ENCODE measurements at places on chromosomes 12 and 14. TPM values are rescaled to one million over a fixed set of nuclear protein-coding genes. Genes with fewer than 3 reads are reported as not detected.

PPFIA2 gene
- total RNA-seq = not detected

TPH2 gene
- total RNA-seq = 1.5 TPM

B4GALNT3 gene
- total RNA-seq = 1.8 TPM

DNA sequence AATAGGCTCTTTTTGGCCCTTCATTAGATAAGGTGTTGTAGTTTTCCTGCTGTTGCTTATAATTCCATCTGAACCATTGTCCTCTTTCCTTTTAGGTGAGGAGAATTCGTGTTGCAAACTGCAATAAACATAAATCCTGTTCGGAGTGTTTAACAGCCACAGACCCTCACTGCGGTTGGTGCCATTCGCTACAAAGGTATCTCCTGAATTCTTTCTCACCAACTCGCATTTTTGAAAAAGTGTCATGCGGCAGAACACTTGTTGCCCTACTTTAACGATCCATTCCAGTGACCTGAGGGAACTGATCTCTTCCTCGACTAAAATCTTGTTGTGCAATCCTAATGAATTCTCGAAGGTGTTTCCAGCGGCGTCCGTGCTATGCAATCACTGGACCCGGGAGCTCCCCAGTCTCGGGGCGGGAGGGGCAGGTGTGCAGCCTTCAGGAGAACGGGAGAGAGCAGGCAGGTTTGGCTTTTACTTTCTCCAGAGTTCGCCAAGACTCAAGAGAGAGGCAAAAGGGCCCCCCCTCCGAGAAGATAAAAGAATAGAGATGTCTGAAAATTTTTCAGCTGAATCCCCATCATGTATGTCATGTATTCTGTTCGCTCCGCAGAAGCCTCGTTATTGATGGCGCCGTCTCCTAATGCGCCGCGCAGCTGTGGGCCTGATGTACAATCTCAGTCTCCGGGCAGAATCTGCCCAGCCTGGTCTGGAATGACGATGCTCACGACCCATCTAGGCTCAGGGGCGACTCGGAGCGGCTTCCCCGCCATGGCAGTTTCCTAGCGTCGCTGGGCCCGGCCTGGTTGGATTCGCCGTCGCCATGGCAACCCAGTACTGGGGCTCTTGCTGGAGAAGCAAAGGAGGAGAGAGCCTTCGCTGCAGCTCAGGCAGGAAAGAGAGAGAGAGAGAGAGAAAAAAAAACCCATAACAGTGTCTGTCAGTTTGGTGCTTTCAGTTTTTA lies 38.2 kb downstream of the PLXNC1 start:
- H3K27me3 ChIP-seq = no peaks in the 10 kb centered on the region
- no peak for DNase-seq
- no peak overlapping the region for H3K27ac ChIP-seq
- H3K4me1 ChIP-seq = peaks cover 4% of the 10 kb centered on the region

DNA sequence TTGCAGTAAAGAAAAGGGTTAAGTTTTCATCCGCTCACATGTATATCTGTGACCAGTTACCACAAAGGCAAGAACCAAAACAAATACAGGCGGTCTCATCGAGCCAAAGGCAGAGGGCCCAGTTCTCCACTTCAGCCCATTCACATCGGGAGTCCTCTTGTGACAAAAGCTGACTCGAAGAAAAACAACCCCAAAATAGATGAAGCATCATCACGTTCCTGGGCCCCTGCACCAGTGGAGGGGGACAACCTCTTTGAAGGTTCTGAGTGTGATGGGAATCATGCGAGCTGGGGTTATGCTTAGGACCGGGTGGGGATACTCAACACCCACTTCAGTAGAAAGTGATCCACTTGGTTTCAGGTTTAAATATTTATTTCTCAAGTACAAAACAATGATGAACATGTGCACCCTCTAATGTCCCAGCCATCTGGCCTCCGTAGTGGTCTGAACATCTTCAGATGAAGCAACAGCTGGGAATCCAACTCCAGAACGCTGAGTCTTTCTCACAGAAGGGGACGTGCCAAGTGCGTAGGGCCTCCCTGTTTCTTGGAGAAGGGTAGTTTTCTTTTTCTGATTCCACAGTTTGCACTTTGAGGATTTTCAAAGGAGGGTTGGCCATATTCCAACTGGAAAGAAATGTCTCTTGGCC lies 8.4 kb downstream of the GSC start:
- no peak overlapping the region for H3K27ac ChIP-seq
- no peak overlapping the region for H3K4me3 ChIP-seq
- DNase-seq = peak; percentile 24

DNA sequence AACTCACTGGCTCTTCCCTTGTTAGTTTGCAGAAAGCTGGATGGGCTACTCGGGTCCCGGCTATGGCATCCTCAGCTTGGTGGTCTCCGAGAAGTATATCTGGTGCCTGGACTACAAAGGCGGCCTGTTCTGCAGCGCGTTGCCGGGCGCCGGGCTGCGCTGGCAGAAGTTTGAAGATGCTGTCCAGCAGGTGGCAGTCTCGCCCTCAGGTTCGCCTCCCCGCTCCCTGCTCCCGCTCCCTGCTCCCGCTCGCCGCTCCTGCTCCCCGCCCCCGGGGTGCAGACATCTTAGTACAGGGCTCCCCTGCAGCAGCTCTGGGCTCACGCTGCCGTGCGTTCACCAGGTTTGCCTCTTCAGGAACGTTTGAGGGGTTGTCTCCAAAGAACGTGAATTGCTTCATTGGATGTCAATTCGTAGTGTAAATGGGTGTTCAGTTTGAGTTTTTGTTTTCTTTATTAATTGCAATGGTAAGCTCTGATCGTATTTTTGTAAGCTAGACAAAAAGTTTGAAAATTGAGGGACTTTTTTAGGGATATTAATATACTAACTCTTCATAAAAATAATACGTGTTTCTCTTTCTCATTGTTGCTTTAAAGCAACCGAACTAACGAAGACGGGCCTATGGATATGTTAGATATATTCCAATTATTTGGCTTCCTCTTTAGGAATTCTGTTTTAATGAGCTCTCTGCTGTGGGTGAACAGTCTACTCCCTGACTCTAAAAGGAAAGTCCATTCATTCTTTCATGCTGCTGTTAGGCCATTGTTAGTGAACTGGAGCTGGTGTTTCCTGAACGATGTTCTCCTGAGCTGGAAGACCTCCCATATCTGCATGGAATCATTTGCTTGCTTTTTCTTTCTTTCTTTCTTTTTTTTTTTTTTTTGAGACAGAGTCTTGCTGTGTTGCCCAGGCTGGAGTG lies 71.3 kb downstream of the ANKRD9 start:
- no peaks in the 10 kb centered on the region for H3K27me3 ChIP-seq
- peak; percentile 88 for DNase-seq
- no peak overlapping the region for H3K4me3 ChIP-seq
- H3K36me3 ChIP-seq = peaks cover 77% of the 10 kb centered on the region

- H3K4me3 ChIP-seq = no peak overlapping the region
- DNase-seq = no peak
- no peaks in the 10 kb centered on the region for H3K27me3 ChIP-seq
- no peak overlapping the region for H3K27ac ChIP-seq
- no peaks in the 10 kb centered on the region for H3K4me1 ChIP-seq
- H3K36me3 ChIP-seq = no peaks in the 10 kb centered on the region
Observed at GRCh38 chr14:22388669-22389595, 200.1 kb downstream of the DAD1 start.

DNA sequence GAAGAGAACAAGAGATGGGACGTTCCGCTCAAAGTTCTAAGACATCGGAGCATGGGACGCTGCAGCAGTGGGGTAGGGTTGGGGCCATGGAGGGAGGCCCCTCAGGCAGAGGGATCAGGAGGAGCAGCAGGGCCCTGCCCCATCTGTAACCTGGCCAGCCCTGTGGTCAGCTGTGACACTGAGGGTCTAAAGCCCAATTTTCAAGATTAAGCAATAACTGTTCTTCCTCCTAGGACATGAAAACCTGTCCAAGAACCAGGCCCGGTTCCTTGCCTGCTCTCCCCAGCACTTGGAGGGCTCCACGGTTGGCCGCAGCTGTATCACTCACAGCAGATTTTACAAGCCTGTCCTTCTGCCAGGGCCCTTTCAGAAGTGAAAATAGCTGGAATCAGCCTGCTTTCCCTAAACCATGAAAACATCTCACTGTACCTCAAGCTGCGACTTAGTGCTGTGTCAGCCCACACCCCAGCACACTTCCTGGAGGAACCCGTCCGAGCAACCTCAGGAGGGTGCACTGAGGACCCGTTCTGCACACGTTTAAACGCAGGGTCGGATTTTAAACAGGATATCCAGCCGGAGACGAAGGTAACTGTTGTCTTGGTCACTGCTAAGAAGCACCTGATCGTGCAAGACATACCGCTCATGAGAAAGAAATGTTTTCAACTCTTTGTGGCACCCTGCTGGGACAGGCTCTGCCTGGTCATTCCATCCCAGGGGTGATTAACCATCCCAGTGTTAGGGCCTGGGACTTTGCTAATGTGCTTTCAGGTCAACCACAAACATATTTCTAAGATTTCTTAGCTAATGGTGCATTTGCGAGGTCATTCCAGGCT lies 201.9 kb upstream of the DIO3 start:
- no peaks in the 10 kb centered on the region for H3K27me3 ChIP-seq
- H3K4me3 ChIP-seq = no peak overlapping the region
- no peaks in the 10 kb centered on the region for H3K4me1 ChIP-seq
- no peak overlapping the region for H3K27ac ChIP-seq
- no peaks in the 10 kb centered on the region for H3K36me3 ChIP-seq

DNA sequence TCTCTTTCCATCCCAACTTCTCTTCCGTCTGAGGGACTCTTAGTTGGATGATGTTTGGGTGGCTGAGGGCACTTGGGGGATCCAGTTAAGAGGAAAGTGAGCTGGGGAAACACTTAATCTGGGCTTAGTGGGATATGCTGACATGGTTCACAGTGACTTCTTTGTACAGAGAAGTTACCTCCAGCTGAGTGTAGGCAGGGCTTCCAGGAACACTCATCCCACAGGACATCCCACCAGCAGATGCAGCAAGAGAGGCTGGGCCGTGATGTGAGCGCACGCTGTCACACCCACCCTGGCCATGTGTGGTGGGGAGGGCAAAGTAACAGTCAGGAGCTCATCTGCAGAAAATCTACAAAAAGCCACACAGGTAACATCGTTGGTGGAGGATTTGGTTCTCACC lies 832 bp upstream of the CACNA2D4 start:
- peaks cover 6% of the 10 kb centered on the region for H3K27me3 ChIP-seq
- H3K4me3 ChIP-seq = no peak overlapping the region
- H3K36me3 ChIP-seq = no peaks in the 10 kb centered on the region
- peak; percentile 58 for DNase-seq

DNA sequence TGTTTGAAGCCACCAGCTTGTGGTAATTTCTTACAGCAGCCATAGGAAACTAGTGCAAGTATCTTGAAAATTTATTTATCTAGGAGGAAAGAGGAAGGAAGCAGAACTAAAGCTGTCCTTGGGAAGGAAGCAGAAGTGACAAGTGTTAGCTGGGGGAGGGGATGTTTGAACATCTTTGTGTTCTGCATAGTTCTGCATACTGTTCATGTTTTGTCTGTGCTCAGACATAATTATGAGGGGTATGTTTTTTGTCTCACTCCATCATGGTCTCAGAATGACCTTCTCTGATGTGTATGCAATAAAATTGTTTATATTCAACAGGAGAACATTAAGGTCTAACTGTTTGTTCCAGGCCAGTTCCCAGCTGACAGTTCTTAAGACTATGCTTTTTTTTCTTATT lies 606.5 kb downstream of the GALC start:
- H3K36me3 ChIP-seq = no peaks in the 10 kb centered on the region
- no peak overlapping the region for H3K27ac ChIP-seq
- no peaks in the 10 kb centered on the region for H3K4me1 ChIP-seq
- H3K4me3 ChIP-seq = no peak overlapping the region

DNA sequence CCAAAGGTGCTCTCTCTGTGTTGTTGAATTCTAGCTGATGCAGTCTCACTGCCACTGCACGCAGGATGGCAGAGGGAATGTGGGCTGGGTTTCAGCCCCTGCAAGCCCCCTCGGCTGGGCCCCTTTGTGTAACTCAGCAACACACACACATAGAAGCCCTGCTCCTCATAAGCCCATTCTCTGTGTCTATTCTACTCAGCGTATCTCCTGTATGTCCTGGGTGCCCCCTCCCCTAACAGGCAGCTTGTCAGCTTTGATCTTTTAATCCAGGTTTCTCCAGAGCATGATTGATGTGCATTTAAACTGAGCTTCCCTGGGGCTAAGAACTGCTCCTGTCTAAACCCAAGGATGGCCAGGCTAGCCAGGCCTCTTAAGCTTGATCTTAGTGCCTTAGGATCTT lies 43.0 kb downstream of the SRRM4 start:
- no peak overlapping the region for H3K27ac ChIP-seq
- no peak overlapping the region for H3K4me3 ChIP-seq
- no peaks in the 10 kb centered on the region for H3K4me1 ChIP-seq

DNA sequence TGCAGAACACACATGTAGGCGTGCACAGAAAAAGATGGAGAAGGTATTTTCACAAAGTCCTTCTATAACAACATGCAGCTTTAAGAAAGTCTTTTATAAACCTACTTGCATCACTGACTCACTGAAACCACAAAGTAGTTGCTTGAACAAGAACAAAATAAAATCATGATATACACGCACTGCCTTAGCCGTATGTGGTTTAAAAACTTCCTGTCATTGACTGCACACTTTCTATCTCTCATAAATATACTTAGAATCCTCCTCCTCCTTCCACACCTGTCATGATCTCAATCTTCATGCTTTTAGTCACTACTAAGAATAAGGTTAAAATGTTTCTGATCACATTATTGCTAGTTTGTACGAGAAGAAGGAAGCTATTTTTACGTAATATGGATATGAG lies 31.8 kb upstream of the RAD51AP1 start:
- no peak overlapping the region for H3K27ac ChIP-seq
- no peak for DNase-seq
- peaks cover 19% of the 10 kb centered on the region for H3K36me3 ChIP-seq
- no peaks in the 10 kb centered on the region for H3K27me3 ChIP-seq
- H3K4me1 ChIP-seq = peaks cover 5% of the 10 kb centered on the region
- H3K4me3 ChIP-seq = no peak overlapping the region

DNA sequence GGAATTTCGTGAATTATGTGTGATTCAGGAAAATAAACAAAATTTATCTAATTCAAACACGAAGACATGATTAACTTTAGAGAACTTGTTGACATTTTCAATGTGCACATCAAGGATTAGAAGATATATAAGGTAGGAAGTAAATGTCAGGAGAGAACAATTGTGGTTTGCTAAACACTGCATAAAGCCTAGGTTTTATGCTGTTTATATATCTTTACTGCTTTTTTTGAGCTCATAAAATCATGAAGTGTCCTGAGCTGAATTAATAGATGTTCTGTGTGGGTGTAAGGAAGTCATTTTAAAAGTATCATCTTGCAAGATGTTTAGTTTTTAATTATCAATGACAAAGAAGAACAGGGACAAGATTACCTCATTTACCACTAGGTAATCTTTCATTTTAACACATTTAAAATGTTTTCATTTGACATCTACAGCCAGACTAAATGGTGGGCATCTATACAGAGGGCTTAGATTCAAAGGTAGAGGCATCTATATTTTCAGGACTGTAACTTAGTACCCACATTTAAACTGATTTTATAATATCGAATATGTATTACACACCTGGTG lies 382.8 kb downstream of the ADAMTS20 start:
- no peaks in the 10 kb centered on the region for H3K4me1 ChIP-seq
- H3K36me3 ChIP-seq = no peaks in the 10 kb centered on the region
- no peak overlapping the region for H3K27ac ChIP-seq
- DNase-seq = no peak
- no peak overlapping the region for H3K4me3 ChIP-seq
- no peaks in the 10 kb centered on the region for H3K27me3 ChIP-seq

GRCh38 chr14:102729268-102729667 lies 48.0 kb upstream of the TRAF3 start:
- DNase-seq = no peak
- H3K4me1 ChIP-seq = no peaks in the 10 kb centered on the region
- peaks cover 80% of the 10 kb centered on the region for H3K36me3 ChIP-seq
- no peak overlapping the region for H3K27ac ChIP-seq
- H3K4me3 ChIP-seq = no peak overlapping the region

GRCh38 chr12:19960527-19960926 lies 407.8 kb upstream of the PDE3A start:
- no peaks in the 10 kb centered on the region for H3K27me3 ChIP-seq
- H3K4me1 ChIP-seq = no peaks in the 10 kb centered on the region
- H3K36me3 ChIP-seq = no peaks in the 10 kb centered on the region
- no peak for DNase-seq
